Muscle of leg (tissue), 16 donors: ENCODE measurements at places on chromosomes 7 and 10. TPM values are rescaled to one million over a fixed set of nuclear protein-coding genes. Genes with fewer than 3 reads are reported as not detected.

The OR2F1 gene
- not detected for total RNA-seq

The ST8SIA6 gene
- 1.5 TPM for total RNA-seq

The OPN4 gene
- total RNA-seq, result 0.04 TPM

The CLDN3 gene
- total RNA-seq, result 0.13 TPM

The AGBL3 gene
- total RNA-seq, result 2.2 TPM

The SMKR1 gene
- total RNA-seq, result not detected

The MSMB gene
- total RNA-seq, result not detected

The C7orf57 gene
- 0.09 TPM for total RNA-seq

The KCND2 gene
- 1.3 TPM for total RNA-seq

The HOXA7 gene
- 3.9 TPM for total RNA-seq

The GIGYF1 gene
- 16.7 TPM for total RNA-seq

The TLX1 gene
- total RNA-seq, result not detected

The ZNF736 gene
- 10.4 TPM for total RNA-seq

The HGF gene
- 6.0 TPM for total RNA-seq

GRCh38 chr7:143248761-143249354 is 14.4 kb upstream of the GSTK1 start:
- no peak for DNase-seq

GRCh38 chr7:1567049-1567771 is 2.6 kb downstream of the PSMG3 start:
- peak; percentile 84 for DNase-seq

- DNase-seq, result no peak
Measured at GRCh38 chr10:3365630-3366029, 193.0 kb upstream of the PITRM1 start.

DNA sequence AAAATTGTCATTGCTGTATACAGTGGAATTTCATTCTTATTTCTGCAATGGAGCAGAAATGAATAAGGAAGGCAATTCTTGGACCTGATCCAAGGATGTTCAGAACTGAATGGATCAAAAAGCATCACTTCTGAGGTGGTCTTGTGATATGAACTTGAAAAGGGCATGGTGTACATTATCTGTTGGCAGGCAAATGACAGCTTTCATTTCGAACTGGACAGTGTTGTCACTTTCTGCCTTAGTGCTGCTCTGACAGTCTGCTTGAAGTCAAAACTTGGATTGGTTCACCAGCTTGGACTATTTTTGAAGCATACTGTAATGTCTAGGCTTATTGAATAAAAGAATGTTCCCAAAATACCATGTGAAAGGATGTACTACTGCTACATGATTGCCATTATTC is 52.0 kb downstream of the VCL start:
- peak; percentile 85 for DNase-seq

DNA sequence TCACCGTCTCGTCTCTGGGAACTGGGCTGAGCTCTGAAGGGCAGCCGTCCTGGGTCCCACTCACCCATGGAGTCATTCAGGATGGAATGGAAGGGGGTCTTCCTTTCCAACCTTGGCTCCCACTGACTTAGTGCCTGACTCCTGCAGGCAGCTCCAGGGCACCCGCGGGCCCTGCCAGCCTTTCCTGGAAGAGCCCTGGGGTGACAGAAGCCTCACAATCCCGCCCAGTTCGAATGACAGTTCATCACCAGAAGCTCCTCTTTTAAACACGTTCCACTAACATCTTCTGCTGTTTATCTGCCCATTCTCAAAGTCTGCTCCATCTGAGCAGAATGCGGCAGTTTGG is 110.6 kb downstream of the TNS3 start:
- no peak for DNase-seq

DNA sequence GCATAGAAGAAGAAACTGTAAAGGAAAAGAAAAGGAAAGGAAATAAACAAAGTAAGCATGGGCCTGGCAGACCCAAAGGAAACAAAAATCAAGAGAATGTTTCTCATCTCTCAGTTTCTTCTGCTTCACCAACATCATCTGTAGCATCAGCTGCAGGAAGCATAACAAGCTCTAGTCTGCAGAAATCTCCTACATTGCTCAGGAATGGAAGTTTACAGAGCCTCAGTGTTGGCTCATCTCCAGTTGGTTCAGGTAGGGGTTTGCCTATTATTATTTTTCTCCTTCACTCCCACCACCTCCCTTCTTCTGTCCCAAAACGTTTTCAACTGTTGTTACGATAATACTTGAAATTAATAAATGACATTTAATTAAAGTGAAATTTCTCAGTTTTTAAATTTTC is 139.6 kb downstream of the MLLT10 start:
- DNase-seq, result peak; percentile 3

DNA sequence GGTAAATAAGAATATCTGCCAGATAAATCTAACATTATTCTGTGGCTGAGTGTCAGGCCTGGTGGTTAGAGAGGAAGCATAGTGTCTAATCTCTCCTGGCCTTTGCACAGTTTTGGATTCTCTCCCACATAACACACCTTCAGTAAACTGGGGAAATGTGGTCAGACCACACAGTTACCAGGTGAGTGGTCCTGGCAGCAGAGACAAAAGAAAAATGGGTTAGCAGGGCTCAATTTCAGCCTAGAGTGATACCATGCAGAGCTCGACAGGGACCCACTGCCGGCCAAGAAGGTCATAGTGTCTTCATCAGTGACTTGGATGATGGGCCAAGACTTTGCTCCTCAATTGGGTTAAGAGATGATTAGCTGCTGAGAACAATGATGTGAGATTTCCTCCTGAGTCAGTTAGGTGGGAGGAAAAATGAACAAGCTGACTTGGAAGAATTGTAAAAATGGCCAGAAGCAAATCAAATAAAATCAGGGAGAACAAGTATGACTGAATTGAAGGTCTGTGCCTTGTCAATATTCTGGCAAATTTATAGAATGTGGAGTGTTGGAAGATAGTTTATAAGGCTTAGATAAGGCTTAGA is 69.2 kb upstream of the EFCAB10 start:
- no peak for DNase-seq

- DNase-seq, result no peak
Measured at GRCh38 chr7:46970476-46970875, 611.4 kb downstream of the TNS3 start.

GRCh38 chr7:159060440-159060839 is 84.2 kb downstream of the VIPR2 start:
- no peak for DNase-seq

DNA sequence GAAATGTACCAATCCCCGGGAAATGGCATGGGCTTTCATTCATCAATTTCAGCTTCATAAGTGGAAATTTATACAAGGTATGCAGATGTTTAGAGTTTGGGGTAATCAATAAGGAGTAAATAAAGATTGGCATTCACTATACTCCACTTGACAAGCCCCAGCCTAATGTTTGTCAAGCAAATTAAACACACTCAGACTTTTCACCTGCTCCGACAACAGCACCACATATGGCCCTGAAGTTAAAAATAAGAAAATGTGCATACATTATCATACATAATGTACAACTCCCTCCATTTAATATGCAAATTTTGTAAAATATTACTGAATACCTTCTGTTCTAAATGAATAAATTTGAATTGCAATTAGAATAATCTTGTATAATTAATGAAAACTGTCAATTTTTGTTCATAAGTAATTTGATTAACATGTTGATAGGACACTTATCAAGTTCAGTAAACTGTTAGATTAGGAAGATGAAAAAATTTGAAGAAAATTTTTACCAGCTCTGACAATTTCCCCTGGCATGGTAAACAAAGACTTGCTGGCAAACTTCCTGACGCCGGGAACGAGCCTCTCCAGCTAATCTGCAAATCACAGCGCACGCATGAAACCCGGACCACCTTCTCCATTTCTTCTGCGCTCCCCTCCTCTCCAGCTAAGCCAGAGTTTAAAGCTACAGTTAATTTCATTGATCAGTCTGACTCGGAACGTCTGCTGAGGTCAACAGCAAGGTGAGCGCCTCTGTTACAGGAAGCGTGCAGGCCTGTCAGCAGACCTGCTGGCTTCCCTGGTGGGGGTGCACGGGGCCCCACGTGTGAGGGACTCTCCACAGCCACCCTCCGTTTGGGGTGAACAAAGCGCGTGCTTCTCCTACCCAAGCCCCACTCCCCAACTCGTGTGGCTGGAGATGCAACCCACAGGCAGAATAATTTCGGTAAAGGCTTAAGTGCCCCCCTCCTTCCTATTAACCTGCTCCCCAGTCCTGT is 70.7 kb downstream of the EBF3 start:
- DNase-seq, result no peak

GRCh38 chr7:128665057-128665456 is 7.0 kb upstream of the GARIN1A start:
- DNase-seq, result no peak

DNA sequence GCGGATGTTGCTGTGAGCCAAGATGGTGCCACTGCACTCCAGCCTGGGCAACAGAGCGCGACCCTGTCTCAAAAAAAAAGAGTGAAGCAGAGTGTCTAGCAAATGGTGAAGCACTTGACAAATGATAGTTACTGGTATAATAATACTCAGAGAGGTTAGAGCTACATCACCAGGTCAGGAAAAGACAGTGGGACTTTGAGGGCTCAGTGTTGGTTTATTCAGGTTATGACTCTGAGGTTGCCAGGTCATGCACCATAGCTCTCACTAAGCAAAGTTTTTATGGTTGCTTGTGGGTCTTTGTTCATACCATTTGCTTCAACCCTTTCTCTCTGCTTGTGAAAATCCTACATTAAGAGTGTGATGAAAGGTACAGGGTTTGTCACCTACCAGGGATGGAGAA is 13.6 kb downstream of the MRPS33 start:
- no peak for DNase-seq

DNA sequence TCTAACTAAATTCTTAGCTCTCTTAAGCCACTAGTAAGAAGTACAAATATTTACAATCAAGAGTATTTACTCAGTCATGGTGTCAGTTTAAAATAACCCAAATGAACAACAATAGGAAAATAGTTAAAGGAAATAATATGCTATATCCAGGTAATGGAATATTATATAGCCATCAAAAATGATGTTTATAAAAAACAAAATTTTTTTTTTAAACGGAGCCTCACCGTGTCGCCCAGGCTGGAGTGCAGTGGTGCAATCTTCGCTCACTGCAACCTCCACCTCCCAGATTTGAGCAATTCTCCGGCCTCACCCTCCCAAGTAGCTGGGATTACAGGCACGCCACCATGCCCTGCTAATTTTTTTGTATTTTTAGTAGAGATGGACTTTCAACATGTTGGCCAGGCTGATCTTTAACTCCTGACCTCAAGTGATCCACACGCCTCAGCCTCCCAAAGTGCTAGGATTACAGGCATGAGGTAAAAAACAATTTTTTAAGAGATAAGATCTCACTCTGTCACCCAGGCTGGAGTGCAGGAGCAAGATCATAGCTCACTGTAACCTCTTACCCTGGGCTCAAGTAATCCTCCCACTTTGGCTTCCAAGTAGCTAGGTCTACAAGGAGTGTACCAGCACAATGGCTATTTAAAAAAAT is 132.5 kb downstream of the NOC3L start:
- DNase-seq, result no peak

- DNase-seq, result peak; percentile 89
Measured at GRCh38 chr10:29731760-29732159, 97.0 kb upstream of the SVIL start.

DNA sequence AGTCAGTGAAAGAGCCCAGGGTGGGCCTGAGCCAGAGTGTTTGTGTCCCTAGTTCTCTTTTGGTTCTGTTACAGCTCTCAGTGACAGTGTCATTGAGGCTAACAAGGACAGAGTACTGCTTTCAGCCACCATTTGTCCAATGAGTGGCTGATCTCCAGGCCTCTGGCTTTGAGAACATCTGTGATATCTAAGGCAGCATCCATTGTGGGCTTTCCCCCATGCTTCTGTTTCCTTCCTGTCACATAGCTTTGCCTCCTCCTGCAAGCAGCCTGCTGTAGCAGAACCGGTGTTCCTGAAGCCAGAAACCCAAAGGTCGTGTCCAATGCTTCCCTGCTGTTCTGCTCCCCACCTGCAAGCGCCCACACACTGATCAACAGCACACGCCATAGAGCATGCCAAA is 68.4 kb downstream of the IKZF1 start:
- DNase-seq, result no peak

- DNase-seq, result no peak
Measured at GRCh38 chr7:2118056-2118455, 114.7 kb downstream of the MAD1L1 start.

GRCh38 chr7:30511494-30511893 is 6.9 kb upstream of the GGCT start:
- no peak for DNase-seq

- no peak for DNase-seq
Measured at GRCh38 chr10:129005804-129006203, 461.2 kb upstream of the MGMT start.

- DNase-seq, result no peak
Measured at GRCh38 chr10:80411681-80412220, 3.4 kb downstream of the PRXL2A start.

- DNase-seq, result no peak
Measured at GRCh38 chr10:130547368-130547767, 411.2 kb downstream of the GLRX3 start.

- no peak for DNase-seq
Measured at GRCh38 chr7:112067632-112068540, 138.3 kb downstream of the DOCK4 start.

GRCh38 chr10:48473704-48474103 is 131.2 kb downstream of the ARHGAP22 start:
- no peak for DNase-seq

DNA sequence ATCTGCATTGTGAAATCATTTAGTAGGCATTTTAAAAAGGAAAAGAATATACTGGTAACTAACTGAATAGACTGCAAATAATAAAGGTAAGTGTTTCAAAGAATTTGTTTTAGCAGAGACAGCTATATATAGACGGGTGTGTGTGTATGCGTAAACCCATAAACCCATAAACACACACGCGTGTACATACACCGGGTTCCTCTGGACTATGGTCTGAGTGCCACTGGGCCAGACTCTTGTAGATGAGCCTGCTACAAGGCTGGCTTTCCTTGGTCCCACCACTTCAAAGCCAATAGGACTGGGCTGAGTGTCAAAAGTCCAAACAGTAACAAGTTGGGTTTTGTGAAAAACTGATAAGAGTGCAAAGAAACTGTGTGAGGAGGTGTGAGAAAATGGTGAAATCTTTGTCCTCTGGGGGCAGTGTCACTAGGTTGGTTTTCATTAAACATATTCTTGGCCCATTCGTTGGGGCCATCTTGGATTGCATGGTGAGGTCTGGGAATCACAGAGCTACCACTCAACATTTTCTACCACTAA is 39.8 kb downstream of the GNA12 start:
- no peak for DNase-seq

DNA sequence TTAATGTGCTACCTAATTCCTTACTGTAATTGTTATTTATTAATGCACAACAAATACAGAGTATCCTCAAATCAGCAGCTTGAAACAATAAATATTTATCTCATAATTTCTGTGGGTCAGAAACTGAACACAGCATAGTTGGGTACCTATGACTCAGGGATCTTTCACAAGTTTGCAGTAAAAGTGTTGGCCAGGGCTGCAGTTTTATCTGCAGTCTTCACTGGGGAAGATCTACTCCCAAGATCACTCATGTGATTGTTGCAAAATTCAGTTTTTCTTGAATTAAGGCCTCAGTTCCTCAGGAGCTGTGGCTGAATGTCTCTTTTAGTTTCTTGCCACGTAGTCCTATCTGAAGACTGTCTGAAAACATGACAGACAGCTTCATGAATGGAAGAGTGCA is 237.8 kb downstream of the ZWINT start:
- DNase-seq, result no peak
